ENCODE measurements at places on chromosomes 4 and X.

DNA sequence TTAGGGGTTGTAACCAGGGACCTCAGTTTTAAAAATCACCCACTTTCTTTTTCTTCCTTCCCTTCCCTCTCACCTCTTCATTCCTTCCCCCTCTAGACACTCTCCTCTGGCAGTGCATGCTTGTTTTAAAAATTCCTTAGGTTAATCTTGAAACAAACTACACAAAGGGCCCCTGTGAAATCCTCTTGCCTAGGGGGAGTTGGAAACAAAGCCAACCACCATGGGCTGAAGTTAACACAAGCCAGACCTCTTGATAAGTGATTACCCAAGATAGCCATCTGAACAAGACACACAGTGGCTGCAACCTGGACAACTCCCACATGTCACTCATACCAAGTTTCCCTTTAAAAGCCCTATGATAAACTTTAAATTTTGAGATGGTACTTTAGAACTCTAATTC lies 68.9 kb downstream of the TENT5D start:
- DNase-seq = no peak

DNA sequence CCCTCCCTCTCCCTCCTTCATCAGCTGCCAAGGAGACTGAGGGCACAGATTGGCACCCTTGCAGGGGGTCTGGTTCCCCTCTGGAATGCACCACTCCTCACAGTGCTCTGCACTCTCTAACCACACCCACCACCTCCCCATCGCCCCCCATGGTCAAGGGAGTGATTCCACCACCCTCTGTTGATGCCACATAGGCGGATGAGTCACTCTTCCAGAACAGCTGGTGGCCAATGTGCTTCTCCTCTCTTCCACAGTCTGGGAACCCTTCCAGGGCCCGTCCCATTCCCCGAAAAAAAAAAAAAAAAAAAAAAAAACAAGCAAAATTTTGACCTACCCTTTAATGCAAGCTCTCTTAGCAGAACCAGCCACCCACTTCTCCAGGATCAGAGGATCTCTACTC lies 341.3 kb upstream of the KLF3 start:
- DNase-seq = peak; percentile 32

DNA sequence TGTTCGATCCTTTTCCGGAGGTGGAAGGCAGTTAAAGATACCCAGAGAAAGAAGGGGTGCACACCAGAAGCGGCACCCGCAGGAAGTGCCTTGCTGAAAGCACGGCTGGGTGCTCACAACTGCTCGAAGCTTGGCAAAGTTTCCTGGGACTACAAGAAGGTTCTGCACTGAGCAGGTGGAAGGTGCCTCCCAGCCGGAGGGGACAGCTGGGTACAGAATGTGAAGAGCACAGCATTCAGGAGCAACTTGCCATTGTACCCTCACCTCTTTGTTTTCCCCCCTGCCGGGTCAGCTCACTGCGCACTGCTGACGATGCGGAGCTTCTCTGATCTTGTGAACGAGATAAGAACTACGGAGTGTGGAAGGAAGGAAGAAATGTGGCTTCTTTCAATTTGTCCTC lies 289.2 kb downstream of the FBXW7 start:
- no peak for DNase-seq

- peak; percentile 68 for DNase-seq
Measured at GRCh38 chr4:81607950-81608349, 136.2 kb upstream of the RASGEF1B start.

DNA sequence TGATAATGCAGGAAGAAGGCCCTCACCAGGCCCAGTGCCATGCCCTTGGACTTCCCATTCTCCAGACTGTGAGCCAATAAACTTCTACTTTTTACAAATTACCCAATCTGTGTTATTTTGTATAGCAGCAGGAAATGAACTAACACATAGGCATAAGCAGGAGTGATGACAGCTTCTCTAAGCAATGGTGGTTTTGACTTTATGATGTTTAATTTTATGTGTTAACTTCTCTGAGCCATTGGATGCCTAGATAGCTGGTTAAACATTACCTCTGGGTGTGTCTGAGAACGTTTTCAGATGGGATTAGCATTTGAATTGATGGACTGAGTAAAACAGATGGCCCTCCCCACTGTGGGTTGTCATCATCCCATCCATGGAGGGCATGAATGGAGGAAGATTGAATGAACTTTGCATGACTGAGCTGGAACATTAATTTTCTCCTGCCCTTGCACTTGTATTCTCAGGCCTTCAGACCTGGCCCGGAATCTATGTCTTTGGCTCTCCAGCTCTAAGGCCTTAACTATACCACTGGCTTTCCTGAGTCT lies 13.9 kb upstream of the PDLIM3 start:
- DNase-seq = no peak

DNA sequence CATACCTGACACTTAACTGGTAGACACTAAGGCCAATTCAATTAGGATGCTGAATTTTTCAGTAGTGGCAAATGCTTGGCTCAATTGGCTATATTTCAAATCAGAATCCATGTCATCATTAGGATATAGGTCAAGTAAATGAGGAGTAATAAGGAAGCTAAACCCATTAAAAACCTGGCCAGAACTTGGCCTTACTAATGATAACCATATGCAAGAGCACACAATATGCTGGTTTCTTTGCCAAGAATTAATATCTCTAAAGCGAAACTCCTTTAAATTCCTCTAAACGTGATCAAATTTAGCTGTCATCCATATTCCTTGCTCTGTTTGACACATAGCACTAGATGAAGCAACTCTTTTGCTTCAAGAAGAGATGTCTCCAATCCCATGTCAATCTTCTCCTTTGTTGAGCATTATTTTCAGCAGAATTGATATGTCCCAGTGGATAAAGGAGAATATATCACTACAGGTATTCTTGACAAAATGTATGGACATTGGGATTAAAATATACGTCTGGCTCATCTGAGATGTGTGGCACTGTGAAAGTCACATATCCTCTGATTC lies 206.1 kb upstream of the ANKRD50 start:
- DNase-seq = no peak

Data from suppressor macrophage (primary cell).